ENCODE measurements at places on chromosomes 13 and 19.

GRCh38 chr13:41673640-41674039 lies 216.3 kb downstream of the RGCC start:
- no peak for DNase-seq

DNA sequence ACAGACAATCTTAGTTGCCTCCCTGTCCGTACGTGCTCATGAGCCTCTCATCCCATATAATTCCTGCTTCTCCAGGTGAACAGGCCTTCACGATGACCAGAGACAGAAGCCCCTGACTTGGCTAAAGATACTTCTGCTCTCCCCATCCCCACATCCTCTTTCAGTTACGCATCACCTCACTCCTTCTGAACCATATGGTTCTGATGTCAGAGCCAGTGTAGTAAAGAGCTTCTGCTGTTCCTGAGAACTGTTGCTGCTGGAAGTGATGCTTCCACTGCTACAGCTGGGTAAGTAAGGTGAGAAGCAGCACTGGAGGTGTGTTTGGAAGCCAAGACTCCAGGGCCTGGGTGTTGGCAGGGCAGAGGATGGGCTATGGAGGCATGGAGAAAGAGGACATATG lies 12.9 kb downstream of the SIGLECL1 start:
- no peak for DNase-seq

DNA sequence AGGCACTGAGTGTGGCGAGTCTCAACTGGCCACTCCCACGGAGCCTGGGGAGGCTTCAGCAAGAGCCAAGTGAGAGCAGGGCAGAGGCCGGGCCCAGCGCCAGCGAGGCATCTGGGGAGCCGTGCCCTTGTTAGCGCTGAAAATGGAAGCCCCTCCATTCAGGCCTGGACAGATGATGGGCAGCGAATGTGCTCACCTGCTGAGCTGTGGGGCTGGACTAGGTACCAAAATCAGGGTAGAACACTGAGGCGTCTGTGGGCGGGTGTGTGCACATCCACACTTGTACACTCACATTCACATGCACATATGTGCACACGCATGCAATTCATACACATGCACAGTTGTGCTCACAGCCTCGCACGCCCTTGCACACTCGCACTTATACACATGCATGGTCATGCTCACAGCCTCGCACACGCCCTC lies 20.7 kb downstream of the NAXD start:
- DNase-seq, result no peak

GRCh38 chr13:27379694-27380641 lies 44.5 kb upstream of the GTF3A start:
- peak; percentile 64 for DNase-seq

GRCh38 chr19:46068345-46069258 lies 27.8 kb upstream of the IGFL4 start:
- peak; percentile 70 for DNase-seq

- peak; percentile 87 for DNase-seq
Measured at GRCh38 chr13:98411617-98412265, 165.2 kb downstream of the STK24 start.

- DNase-seq, result peak; percentile 58
Measured at GRCh38 chr19:6481541-6482342, at the start of gene DENND1C. Gene DENND1C (minus strand): TSS chr19:6481787. CDS start chr19:6481695, 92 bp downstream.

GRCh38 chr19:57374179-57374578 lies 10.8 kb downstream of the TRAPPC2B start:
- no peak for DNase-seq

DNA sequence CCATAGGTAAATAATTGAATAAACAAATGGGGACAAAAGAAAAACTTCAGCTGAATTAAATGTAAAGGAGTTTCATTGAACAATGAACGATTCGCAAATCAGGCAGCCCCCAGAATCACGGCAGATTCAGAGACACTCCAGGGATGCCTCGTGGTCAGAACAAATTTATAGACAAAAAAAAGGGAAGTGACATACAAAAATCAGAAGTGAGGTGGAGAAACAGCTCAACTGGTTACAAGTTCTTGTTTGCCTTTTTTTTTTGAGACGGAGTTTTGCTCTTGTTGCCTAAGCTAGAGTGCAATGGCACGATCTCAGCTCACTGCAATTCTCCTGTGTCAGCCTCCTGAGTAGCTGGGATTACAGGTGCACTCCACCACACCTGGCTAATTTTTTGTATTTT lies 5.7 kb downstream of the ZNF566 start:
- DNase-seq, result no peak

GRCh38 chr13:105213512-105213911 lies 1322.0 kb downstream of the EFNB2 start:
- DNase-seq, result peak; percentile 0

Measured in suppressor macrophage treated with lipopolysaccharide for 4 hours (primary cell).